ENCODE measurements at places on chromosomes 12 and 14.

GRCh38 chr14:90911121-90911520 is 94.9 kb upstream of the TTC7B start:
- DNase-seq = no peak

DNA sequence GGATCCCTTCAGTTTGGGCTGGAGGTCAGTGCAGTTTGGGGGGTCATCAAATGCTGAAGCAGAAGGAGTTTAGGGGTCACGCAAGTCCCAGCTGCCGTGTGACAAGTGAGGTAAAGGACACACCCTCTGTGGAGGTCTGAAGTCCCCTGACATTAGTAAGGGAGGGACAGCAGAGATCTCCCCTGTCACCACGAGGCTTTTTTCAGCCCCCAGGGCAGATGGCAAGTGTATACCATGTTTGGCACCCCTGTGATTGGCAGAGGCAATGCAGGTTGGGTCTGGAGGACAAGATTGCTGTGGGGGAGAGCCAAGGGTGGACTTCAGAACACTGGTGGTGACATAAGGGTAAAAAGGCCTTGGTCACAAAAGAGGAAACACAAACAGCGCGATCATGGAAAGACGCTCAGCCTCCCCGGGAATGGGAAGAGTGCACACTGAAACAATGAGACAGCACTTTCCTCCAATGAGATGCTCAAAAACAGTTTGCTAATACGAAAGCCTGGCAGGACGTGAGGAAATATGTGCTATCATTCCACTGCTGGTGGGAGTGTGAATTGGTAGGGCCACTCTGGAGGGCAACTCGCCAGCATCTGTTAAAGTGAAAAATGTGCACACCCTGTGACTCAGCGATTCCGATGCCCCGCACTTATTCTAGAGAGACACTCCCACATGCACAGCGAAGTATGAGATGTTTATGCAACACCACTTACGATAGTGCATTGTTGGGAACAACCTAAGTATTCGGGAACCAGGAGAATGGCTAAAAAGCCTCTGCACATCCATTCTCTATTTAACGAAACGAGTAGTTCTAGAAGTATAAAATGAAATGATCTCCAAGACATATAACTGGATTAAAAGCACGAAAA is 14.4 kb upstream of the CD27 start:
- DNase-seq = peak; percentile 97

- DNase-seq = peak; percentile 24
These were observed 15.1 kb downstream of the TUNAR start for GRCh38 chr14:95891742-95892141.

GRCh38 chr12:46676797-46677520 is 148.8 kb downstream of the SLC38A4 start:
- DNase-seq = peak; percentile 79

DNA sequence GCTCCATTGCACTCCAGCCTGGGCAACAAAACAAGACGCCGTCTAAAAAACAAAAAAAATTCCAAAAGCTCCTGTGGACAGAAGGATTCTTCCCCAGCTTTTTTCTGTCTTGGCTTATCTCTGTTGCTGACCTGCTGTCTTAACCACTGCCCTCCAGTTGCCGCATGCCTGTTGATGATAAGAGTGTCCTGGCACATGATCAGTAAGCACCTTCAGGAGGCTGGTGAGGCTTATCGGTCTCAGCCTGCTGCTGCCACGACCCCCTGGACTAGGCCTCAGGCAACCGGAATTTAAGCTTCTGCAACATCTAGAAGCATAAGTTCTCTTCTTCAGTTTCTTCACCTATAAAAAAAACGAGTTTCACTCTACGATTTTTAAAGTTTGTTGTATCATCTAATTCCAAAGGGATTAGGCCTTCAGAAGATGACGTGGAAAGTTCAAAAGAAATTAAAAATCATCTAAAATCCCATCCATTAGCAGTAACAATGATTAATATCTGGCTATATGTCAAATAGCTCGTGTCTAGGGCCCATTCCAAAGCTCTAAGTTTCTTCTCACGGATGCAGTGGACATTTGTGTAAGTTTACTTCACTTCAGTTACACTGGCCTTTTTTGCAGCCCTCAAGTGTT is 46.4 kb downstream of the RESF1 start:
- DNase-seq = no peak

DNA sequence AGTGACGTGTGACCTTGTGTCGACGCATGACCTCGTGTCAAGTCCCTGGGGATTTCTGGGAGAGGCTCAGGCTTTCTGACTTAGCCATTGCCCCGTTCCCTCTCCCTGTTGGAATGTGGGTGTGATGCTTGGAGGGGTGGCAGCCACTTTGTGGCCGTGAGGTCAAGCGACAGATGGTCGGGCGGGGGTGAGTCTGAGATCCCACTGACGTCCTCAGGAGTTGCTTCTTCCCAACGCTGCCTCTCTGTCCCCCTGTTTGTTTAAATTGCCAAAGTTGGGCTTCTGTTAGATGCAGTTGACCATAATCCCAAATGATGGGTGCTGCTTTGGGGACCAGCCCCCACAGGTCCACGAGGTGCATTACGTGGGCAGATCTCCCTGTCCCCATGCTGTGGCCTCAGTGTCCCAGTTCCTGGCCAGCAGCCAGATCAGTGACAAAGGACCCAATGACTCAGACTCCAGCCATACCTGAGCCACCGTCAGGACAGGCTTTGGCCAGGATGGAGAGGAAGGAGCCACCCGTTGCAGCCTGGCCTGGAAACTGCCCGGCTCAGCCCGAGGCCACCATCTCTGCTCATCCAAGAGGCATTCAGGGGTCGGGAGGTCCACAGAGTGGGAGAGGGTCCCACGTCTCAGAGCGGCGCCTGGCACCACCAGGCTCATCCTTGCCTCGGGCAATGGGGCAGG is 34.4 kb upstream of the GALNT9 start:
- no peak for DNase-seq

GRCh38 chr12:464484-465267 is 4.9 kb downstream of the B4GALNT3 start:
- DNase-seq = no peak

DNA sequence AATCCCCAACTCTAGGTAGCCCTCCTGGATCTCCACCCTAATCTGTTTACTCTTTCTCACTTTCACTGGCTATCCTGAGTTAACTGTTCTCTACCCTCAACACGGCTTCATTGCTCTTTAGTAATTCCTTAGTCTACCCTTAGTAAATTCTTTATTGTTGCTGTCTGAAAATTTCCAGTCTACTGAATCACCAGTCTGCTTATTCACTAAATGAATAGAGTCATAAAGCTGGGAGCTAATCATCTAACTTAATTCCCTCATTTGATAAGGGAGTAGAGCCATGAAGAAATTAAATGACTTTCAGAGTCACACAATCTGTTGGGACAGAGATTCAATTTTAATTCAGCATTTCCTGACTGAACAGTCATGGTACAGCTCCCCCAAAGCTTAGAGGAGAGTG is 36.5 kb downstream of the YEATS4 start:
- no peak for DNase-seq

GRCh38 chr14:32559048-32559447 is 229.9 kb downstream of the AKAP6 start:
- peak; percentile 35 for DNase-seq

GRCh38 chr12:47419497-47419896 is 286.3 kb downstream of the RPAP3 start:
- DNase-seq = no peak

DNA sequence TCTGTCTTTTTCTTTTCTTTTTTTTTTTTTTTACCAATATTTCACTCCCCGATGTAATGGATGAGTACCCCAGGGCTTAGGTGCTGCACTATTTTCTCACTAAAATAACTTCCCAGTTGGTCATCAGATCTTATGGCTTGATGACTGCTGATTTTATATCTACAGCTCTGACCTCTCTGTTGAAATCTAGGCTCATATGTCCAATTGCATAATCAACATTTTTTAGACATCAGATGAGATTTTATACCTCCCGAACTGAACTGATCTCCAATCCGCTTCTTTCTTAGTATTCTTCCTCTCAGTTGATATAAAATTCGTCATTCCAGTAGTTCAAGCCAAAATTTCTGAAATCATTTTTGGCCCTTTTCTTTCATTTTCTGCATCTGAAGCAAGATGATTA is 1236.5 kb downstream of the SLC16A7 start:
- peak; percentile 39 for DNase-seq

DNA sequence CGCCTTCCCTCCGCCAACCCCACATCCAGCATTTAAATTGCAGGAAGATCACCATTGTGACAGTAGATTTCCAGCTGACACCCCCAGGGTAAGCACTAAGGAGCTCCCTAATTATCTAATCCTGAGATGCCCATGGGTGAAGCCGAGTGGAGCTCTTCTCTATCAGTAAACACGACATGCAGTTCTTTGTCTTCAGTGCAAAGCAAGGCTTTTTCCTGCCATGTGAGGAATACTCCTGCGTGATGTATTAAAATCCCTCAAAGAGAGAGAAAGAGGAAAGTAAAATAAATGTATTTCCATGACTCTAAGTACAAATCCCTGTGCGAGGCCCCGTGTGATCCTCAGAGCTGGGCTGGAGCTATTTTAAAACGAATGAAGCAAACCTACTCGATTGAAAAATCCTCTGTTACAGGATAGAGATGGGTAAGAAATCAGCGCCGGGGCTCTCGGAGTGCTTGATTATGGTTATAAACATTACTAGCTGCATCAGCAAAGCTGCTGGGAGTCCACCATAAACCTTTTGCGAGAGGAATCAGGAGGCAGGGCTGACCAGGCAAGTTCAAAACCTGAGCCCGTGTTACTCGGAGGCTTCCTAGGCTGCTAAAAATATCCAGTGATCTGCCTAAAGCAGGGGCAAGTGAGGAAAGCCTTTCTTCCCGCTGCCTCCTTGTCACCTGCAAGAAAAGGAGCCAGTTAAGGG is 61.5 kb downstream of the MAP1LC3B2 start:
- no peak for DNase-seq

DNA sequence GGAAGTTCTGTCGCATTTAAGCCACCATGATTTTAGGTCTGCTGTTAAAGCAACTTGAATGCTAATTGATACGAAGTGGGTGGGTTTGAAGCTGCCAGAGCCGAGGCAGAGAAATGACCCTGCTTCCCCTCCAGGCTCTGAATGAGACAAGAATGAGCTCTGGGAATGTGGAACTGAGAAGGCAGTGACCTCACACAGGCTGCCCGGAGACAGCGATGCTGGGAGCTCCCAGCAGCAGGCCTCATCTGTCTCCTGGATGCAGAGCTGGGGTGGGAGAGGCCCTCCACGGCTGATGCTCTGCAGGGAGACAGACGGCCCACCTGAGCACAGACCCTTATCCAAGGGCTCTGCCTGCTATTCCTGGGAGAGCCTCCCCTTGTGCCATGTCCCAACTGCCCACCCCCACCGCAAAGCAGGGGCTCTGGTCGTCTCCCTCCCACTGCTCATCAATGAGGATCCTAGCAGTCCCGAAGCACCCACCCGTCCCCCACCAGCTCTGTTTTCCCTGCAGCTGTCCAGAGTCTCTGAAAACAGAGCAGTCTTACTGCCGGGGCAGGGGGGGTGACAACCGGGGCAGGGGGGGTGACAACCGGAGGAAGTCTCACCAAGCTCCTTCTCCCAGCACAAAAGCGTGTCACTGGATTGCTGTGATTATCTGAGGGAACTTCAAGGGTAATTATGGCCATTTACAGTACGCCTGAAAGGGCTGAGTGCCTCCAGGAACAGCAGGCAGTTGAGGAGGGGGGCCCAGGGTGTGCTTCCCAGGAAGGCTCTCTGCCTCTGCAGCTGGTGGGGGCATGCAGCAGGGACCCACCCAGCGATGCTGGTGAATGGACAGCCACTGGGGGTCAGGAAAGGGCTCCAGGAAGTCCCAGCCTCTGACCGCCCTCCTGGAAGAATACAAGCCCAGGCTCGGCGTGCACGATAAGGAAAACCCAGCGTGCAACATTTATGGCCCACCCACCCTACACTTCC is 67.8 kb downstream of the CHGA start:
- peak; percentile 50 for DNase-seq

DNA sequence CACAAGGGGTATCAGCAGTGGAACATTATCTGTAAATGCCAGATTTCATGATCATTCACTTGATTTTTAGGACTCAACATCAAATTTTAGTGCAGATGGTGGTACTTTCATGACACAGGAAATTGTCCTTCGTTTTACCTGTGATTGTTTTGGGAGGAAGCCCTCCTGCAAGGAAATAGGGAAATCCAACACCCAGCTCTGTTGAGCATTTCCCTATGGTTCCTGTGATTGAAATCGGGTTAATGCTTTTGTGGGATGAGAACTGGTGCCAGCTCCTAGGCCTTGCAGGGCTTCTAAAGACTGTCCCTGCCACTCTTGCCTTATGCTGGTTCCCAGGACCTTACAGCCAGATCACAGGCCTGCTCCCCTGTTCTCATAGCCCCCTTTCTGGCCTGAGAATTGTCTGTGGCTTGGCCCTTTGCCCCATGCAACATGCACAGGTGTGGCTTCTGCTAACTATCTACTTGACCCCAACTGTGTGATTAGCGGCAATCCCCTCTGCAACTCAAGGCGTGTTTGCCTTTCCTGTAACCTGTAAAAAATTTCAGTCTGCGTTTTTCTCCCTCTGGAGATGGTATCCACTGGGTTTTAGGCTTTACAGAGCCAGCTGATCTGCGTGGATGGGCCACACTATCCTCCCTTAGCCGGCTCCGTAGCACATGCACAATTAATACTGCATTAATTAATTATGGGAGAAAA is 112.5 kb downstream of the ETV6 start:
- DNase-seq = no peak

DNA sequence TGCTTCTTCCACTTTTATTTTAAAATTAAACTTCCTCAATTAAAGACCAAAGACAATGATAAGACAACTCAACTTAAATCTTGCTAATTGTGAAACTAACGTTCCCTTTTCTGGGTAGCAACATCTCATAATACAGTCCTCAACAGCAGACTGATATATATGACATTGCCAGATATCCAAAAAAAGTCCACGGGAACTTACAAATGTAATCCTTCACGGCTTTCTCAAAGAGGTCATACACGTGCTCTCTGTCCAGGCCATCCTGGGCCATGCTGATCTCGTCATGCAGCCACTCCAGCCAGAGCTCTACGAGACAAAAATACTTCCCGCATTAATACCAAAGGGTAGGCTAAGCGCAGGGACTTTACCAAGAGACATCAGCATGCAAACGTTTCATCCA is 13.3 kb downstream of the SART3 start:
- no peak for DNase-seq

GRCh38 chr14:102966681-102967505 is 44.4 kb downstream of the AMN start:
- DNase-seq = no peak

DNA sequence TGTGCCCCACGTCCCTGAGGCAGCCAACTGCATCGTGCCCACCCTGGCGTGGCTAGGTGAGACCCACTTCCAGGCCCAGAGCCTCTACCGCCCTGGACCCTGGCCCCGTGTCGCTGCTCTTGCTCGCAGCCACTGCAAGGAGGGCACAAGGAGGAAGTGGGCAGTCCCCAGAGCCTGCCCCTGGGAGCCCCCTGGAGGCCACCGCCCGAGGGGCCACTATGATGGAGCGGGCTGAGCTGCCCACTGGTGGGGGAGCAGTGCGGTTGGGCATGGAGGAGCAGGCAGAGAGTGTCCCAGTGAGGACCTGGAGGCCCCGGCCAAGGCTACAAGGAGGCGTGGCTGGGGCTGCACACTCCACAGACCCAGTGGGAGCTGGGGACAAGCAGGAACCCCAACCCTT is 323.6 kb downstream of the PCNX1 start:
- DNase-seq = no peak

- DNase-seq = no peak
These were observed 812.1 kb upstream of the NOVA1 start for GRCh38 chr14:27409944-27410343.
